Liver (tissue), 10 donors: ENCODE measurements at places on chromosomes 4 and X.

GRCh38 chr4:108109997-108110416 is 58.7 kb downstream of the LEF1 start:
- no peak for DNase-seq

DNA sequence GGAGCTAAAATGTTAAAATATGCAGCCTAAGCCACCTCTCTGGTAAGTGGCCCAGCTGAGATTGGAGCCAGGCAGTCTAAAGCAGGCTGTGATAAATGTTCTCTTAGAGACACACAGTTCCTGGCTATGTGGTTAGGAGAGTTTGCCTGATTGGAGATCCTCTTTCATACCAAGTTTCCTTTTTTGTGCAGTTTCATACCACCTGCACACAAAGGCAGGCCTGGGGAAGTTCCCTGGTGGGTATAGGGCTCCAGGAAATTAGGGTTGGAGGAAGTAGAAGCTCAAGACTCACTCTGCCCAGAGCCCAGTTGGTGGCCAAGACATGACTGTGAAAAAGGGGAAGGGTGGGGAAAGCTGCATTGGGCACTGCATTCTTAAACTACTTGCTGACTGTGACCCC is 16.9 kb downstream of the CYBB start:
- DNase-seq, result no peak

GRCh38 chr4:41067369-41067768 is 147.0 kb downstream of the APBB2 start:
- no peak for DNase-seq

DNA sequence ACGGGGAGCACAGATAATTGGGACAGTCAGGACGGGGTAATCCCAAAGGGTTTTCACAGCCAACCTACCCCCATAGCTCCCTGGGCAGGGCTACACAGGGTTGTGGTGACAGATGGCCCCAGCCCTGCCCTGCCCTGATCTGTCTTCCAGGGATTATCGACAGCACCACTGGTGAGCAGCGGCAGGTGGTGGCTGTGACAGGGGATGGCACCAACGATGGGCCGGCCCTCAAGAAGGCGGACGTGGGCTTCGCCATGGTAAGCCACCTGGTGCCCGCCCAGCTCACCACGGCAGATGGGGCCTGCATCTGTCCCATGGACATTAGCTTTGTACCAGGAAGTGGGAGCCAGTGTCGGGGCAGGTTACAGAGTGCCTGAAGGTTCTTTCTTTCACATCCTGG is 39.3 kb downstream of the ATP2B3 start:
- no peak for DNase-seq

GRCh38 chr4:146371812-146372211 is 149.9 kb downstream of the SLC10A7 start:
- DNase-seq, result no peak

GRCh38 chrX:130879869-130880268 is 23.1 kb downstream of the ENOX2 start:
- no peak for DNase-seq

DNA sequence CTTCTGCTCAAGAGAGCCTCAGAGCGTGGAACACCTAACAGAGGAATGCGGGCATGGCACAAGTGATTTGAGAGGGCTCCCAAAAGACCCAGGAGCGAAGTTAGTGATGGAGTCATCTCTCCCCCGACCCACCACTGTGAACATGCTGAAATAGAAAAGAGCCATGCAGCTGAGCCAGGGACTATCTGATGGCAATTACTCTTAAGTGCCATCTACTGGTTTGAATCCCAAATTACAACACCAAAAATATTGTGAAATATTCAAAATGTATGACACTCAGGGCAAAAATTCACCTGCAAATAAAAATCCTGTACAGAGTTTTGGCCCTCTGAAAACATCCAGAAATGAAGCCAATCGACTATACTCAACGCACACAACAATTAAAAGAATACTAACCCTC is 2038.9 kb upstream of the ADGRL3 start:
- DNase-seq, result no peak

GRCh38 chrX:129404670-129405008 is 118.7 kb downstream of the SMARCA1 start:
- no peak for DNase-seq

DNA sequence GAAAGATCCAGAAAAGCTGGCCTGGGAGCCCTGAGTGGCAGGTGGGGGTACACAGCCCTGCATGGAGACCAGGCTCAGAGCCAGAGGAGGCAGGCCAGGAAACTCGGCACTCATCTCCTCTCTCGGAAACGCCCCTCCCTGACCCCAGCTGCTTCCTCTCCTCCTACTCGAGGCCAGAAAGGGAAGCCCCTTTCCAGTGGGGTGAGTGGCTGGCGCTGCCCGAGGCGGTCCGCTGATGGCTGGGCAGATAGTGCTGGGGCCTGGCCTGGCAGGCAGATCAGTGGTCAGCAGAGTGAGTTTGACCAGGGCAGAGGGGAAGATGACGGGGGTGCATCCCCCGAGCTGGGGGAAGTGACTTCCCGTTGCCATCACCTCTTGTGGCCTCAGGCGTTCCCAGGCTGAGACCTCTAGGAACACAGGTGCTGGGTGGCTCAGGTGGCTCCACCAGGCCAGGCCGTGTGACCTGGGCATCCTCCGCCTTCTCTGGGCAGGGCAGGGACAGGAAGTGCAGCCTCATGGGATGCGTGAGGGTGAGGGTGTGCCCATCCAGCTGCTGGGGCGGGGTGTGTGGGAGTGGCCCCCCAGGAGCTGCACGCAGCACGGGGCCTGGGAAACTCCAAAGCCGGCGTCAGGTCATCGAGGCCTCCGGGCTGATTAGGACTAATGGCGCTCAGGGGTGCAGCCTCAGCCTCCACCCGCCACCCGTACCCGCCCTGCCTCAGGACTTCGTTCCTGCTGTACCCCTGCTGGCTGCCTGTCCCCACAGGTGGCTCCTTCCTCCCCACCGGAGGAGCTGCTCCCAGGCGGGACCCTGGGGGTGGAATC is 5.7 kb downstream of the SH3BP2 start:
- peak; percentile 43 for DNase-seq

- no peak for DNase-seq
Observed at GRCh38 chr4:148114436-148114835, 327.8 kb downstream of the NR3C2 start.

DNA sequence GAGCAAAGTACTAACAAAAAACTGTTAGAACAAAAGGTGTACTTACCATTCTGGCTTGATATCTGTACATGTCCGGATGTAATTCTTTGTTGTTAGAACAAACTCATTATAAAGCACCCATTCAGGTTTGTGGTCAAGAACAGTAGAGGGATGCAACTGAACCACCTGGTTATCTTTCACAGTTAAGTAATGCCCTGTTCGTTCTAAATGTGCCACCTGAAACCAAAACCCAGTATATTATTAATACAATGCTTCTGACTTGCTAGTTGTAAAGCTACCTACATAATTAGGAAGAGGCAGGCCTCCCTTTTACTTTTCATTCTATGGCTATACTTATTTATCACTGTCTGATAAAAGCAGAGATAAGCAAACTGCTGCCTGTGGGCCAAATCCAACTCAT is 54.8 kb downstream of the DHX15 start:
- DNase-seq, result no peak

- DNase-seq, result no peak
Observed at GRCh38 chr4:81442484-81443085, 29.1 kb downstream of the RASGEF1B start.

GRCh38 chr4:62235911-62236310 is 1035.8 kb downstream of the ADGRL3 start:
- no peak for DNase-seq

DNA sequence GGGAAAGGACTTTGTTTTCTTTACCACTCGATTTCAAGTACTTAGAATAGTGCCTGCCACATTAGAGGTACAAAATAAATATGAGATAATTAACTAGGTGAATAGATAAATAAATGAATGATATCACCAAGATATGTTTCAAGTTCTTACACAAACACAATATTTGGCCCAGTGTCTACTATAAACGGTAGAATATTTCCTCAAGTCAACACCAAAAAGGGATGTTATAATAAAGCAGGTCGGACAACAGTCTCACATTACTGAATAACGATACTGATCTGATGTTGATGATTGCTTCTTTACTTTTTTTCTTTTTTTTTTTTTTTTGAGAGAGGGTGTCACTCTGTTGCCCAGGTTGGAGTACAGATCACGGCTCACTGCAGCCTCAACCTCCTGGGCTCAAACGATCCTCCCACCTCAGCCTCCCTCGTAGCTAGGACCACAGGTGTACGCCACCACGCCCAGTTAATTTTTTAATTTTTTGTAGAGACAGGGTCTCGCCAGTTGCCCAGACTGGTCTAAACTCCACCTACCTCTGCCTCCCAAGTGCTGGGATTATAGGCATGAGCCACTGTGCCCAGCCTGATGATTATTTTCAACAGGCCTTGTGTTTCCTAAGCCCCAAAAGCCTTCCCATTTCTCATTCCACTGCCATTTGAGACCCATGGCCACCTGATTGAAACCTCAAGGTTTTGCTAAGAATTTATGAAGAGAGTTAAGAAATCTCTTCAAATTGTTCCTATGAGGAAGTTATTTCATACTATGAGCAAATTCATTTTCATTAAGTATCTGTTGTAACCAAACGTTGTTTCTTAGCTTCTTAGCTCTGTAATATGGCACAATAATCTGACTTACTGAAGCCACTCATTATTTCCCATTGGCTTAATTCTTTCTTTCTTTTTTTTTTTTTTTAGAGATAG is 2.3 kb downstream of the MANBA start:
- no peak for DNase-seq

DNA sequence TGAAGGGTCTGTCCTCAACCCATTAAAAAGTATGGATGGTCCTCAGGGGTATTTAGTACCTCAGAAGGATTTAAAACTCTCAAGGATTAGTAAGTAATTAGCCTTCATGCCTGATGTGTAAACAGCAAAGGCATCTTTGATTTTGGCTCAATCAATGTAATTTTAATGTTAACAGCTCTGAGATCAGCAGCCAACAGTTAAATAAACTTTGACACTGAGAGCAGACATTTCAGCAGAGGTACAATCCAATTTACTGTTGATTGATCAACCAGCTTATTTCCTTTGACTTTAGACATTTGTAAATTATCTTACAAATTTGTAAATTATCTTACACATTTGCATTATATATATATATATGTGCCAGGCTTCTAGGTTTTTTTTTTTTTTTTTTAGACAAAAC is 36.9 kb downstream of the STOX2 start:
- no peak for DNase-seq
